ENCODE measurements at places on chromosomes 2 and 18. TPM values are rescaled to one million over a fixed set of nuclear protein-coding genes. Genes with fewer than 3 reads are reported as not detected.
A peak's percentile ranks its signal among the peaks of the same experiment; 100 is the strongest.

GALR1 gene
- total RNA-seq: not detected

XRCC5 gene
- total RNA-seq: 132 TPM

MAP2 gene
- 54.5 TPM for total RNA-seq

ABCB11 gene
- total RNA-seq: 0.21 TPM

VWC2L gene
- not detected for total RNA-seq

SATB2 gene
- total RNA-seq: 2.9 TPM

TCF23 gene
- 0.11 TPM for total RNA-seq

GRCh38 chr2:16161085-16161565 lies 220.8 kb downstream of the MYCN start:
- H3K36me3 ChIP-seq: no peaks in the 10 kb centered on the region
- H3K27ac ChIP-seq: no peak overlapping the region
- no peaks in the 10 kb centered on the region for H3K4me1 ChIP-seq
- H3K27me3 ChIP-seq: no peaks in the 10 kb centered on the region
- DNase-seq: no peak

- H3K4me3 ChIP-seq: no peak overlapping the region
- H3K36me3 ChIP-seq: no peaks in the 10 kb centered on the region
- no peaks in the 10 kb centered on the region for H3K27me3 ChIP-seq
- no peak for DNase-seq
- H3K4me1 ChIP-seq: no peaks in the 10 kb centered on the region
These were observed 17.7 kb upstream of the ATG16L1 start for GRCh38 chr2:233233618-233234230.

GRCh38 chr2:98478088-98478551 lies 33.5 kb downstream of the INPP4A start:
- peaks cover 21% of the 10 kb centered on the region for H3K4me1 ChIP-seq
- H3K27me3 ChIP-seq: no peaks in the 10 kb centered on the region
- DNase-seq: no peak

DNA sequence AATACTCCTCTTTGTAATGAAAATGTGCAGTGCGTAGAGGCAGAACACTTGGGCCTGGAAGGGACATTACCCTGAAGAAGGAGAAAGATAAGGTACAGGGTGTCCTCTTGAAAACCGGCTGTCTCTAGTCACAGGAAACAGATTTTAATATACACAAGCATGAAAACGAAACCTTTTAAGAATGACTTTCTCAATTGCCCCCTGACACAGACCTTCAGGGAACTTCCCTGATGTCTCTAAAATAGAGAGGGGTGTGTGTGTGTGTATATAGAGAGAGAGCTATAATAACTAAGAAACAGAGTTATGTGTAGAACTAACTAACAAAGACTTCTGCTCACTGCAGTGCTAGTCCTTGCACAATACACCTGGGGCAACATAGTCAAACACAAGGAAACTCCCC lies 780.0 kb downstream of the CNTNAP5 start:
- no peaks in the 10 kb centered on the region for H3K27me3 ChIP-seq
- H3K4me1 ChIP-seq: no peaks in the 10 kb centered on the region
- H3K4me3 ChIP-seq: no peak overlapping the region
- DNase-seq: no peak

- H3K27me3 ChIP-seq: peaks cover 16% of the 10 kb centered on the region
- H3K4me3 ChIP-seq: peak within 1 kb of the TSS; percentile 75
- DNase-seq: no peak
These were observed at the start of gene LIMS2 for GRCh38 chr2:127675331-127676261. TSS of gene LIMS2 (minus strand) at chr2:127675530. CDS start at chr2:127675024, 506 bp downstream.

DNA sequence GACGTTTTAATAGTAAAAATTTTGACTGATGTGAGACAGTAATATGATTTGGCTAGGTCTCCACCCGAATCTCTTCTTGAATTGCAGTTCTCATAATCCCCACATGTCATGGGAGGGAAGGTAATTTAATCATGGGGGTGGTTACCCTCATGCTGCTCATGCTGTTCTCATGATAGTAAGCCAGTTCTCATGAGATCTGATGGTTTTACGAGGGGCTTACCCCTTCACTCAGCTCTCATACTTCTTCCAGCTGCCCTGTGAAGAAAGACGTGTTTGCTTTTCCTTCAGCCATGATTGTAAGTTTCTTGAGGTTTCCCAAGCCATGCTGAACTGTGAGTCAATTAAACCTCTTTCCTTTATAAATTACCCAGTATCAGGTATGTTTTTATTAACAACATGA lies 327.0 kb upstream of the CDH7 start:
- no peaks in the 10 kb centered on the region for H3K36me3 ChIP-seq
- H3K27me3 ChIP-seq: no peaks in the 10 kb centered on the region
- H3K27ac ChIP-seq: no peak overlapping the region
- H3K4me1 ChIP-seq: no peaks in the 10 kb centered on the region

GRCh38 chr2:223251656-223252229 lies 199.8 kb downstream of the KCNE4 start:
- H3K27ac ChIP-seq: no peak overlapping the region
- no peak for DNase-seq

DNA sequence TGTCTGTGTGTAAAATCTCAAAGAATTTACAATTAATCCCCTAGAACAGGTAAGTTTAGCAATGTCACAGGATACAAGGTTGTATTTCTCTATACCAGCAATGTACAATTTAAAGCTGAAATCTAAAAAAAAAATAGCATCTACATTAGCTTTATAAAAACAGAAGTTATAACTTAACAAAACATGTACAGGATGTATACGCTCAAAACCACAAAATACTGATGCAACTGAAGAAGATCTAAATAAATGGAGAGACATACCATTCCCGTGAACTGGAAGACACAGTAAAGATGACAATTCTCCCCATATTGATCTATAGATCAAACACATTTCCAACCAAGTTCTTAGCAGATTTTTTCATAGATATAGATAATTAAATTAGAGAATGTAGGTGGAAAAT lies 17.5 kb upstream of the RANBP2 start:
- no peak overlapping the region for H3K27ac ChIP-seq
- DNase-seq: no peak
- no peak overlapping the region for H3K4me3 ChIP-seq
- no peaks in the 10 kb centered on the region for H3K4me1 ChIP-seq

DNA sequence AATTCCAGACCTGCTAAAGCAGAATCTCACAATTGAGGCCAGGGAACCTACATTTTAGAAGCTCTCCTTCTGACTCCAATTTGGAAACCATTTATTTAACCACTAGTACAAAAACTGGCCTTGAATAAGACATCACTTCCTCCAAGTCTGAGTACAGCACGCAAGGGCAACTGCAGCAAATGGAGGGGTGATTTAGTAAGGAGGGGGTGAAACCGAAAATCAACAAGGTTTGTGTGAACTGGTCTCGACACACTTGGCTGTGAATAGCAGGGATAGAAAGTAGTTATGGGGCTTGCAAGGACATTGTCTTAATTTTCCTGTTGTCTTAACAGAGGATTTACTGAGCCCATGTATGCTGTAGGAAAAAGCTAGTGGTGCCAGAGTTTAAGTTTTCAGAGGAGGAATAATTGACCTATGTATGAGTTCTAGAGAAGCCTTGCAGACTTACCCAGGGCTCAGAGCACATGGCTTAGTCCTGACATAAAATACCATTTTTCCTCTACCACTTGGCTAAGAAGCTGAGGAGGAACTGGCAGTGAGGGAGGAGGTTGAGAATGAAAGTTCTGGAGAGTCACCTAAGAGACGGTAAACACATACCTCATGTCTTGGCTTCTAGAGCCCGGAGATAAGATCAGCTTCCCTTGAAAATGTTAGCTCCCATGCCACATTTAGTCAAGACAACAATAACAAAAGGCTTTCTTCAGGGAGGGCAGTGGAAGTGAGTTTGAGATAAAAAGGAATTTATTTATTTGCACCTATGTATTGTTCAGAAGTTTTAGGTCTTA lies 114.8 kb downstream of the SMAD2 start:
- no peak overlapping the region for H3K27ac ChIP-seq
- no peaks in the 10 kb centered on the region for H3K36me3 ChIP-seq
- H3K27me3 ChIP-seq: no peaks in the 10 kb centered on the region

GRCh38 chr18:32057624-32058165 lies 34.0 kb upstream of the RNF138 start:
- no peaks in the 10 kb centered on the region for H3K36me3 ChIP-seq
- no peak overlapping the region for H3K27ac ChIP-seq
- no peak for DNase-seq
- no peak overlapping the region for H3K4me3 ChIP-seq

DNA sequence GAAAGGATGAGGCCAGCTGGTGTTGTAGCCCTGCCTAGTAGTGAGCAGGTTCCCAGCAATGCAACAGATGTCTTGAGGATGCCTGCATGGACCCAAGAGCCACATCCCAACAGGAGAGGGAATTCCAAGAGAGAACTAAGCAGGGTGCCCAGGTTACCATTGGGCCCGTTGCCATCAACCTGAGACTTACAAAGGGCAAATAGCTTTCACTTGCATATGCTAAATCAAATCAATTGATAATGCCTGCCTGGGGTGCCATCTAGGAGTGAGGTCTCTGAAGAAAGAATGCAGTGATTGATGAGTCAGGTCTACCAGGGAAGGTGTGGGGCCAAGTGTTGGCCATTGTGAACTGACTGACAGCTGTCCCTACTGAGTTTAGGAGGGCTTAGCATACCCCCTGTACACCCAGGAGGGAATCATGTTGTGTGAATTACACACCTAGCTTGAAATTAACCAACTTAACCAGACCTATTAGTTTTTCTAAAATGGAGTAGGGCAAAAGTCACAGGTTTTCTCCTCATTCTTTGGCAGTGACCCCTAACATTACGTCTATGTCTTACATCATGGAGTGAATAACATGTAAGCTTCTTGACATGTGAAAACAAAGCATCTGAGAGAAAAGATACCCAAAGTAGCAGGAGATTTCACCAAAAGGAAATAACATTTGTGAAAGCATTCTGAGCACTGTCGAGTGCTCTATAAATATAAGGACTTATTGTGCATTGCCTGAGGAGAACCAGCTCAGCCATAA lies 32.3 kb downstream of the FHOD3 start:
- peaks cover 5% of the 10 kb centered on the region for H3K4me1 ChIP-seq
- H3K4me3 ChIP-seq: no peak overlapping the region
- H3K27ac ChIP-seq: no peak overlapping the region
- DNase-seq: no peak

DNA sequence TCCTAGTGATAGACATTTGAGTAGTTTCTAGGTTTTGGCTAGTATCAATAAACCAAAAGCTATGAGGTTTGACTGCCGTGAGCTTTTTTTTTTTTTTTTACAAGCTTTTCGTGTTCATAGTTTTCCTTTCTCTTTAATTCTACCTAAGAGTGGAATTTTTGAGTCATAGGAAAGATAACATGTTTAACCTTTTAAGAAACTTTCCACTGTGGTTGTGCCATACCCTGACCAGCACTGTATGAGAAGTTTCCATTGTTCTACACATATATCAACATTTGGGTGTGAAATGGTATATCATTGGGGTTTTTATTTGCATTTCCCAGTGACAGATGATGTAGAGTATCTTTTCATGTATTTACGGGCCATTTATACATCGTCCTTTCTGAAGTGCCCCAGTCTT lies 31.7 kb downstream of the UBE2F start:
- no peaks in the 10 kb centered on the region for H3K4me1 ChIP-seq
- DNase-seq: no peak
- no peaks in the 10 kb centered on the region for H3K27me3 ChIP-seq
- H3K27ac ChIP-seq: no peak overlapping the region
- no peak overlapping the region for H3K4me3 ChIP-seq

- H3K36me3 ChIP-seq: no peaks in the 10 kb centered on the region
- no peaks in the 10 kb centered on the region for H3K27me3 ChIP-seq
- H3K27ac ChIP-seq: peak overlapping the region; percentile 94
- H3K4me1 ChIP-seq: peaks cover 35% of the 10 kb centered on the region
- no peak for DNase-seq
These were observed 1.4 kb upstream of the NCOA1 start for GRCh38 chr2:24489465-24490180.

Measured in suprapubic skin (tissue), 4 donors.